ENCODE measurements at places on chromosomes 2 and 18.

GRCh38 chr2:133574620-133575019 lies 6.4 kb upstream of the NCKAP5 start:
- DNase-seq: no peak

DNA sequence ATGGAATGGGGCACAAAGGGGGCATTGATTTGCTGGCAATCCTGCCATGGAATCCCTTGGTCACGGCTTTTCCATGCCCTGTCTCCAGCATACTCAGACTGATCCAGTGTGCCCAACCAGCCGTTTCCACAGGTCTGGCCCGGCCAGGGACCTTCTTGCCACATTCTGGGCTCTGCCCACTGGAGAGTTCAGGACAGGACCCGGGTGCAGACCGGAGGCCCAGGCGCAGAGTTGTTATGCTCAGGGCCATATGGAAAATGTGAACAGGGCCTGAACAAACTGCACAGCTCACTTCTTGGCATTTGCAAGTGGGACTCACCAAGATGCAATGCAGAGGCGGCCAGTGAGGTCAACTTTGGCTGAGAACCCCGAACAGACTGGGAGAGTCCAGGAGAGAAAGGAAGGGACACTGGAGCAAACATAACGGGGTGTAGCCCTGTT lies 15.6 kb upstream of the ASAP2 start:
- DNase-seq: no peak

- DNase-seq: no peak
Observed at GRCh38 chr2:240452462-240453256, 17.2 kb downstream of the GPC1 start.

GRCh38 chr18:74023220-74023619 lies 124.4 kb downstream of the FBXO15 start:
- DNase-seq: no peak

DNA sequence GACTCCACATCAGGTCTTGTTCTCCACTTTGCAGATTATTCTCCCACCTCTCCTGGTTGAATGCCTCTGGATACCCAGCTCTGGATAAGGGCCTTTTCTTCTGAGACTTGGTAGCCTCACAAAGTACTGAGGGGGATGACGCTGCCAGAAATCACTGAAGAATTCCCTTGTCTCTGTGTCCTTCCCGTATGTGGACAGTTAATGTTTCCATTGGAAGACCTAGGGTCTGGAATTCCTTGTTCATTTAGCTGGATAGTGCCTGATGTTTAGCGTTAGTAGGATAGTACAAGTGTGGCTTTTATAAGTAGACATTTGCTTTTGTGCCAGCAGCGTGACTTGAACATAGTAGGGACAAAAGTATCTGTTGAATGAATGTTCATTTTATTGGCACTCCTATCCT lies 76.9 kb downstream of the CLHC1 start:
- DNase-seq: no peak

GRCh38 chr2:46521215-46521683 lies 41.9 kb downstream of the TMEM247 start:
- no peak for DNase-seq

- no peak for DNase-seq
Observed at GRCh38 chr2:177611310-177611886, 218.8 kb downstream of the AGPS start.

All from AML-193 (cell line).